ENCODE measurements at places on chromosomes 1 and 21. TPM values are rescaled to one million over a fixed set of nuclear protein-coding genes. Genes with fewer than 3 reads are reported as not detected.

The LY9 gene
- total RNA-seq: not detected

The FMO4 gene
- 3.8 TPM for total RNA-seq

The PTPN22 gene
- total RNA-seq: 0.16 TPM

The FCGR3A gene
- total RNA-seq: not detected

The SLC25A34 gene
- total RNA-seq: 0.26 TPM

The FAM163A gene
- 0.26 TPM for total RNA-seq

All from epithelial cell of alveolus of lung (primary cell).